Activated CD8-positive, alpha-beta memory T cell treated with anti-CD3 and anti-CD28 coated beads, Interleukin-2, amount 50 U/mL, for 48 hours (primary cell): ENCODE measurements at places on chromosomes 4 and X.

DNA sequence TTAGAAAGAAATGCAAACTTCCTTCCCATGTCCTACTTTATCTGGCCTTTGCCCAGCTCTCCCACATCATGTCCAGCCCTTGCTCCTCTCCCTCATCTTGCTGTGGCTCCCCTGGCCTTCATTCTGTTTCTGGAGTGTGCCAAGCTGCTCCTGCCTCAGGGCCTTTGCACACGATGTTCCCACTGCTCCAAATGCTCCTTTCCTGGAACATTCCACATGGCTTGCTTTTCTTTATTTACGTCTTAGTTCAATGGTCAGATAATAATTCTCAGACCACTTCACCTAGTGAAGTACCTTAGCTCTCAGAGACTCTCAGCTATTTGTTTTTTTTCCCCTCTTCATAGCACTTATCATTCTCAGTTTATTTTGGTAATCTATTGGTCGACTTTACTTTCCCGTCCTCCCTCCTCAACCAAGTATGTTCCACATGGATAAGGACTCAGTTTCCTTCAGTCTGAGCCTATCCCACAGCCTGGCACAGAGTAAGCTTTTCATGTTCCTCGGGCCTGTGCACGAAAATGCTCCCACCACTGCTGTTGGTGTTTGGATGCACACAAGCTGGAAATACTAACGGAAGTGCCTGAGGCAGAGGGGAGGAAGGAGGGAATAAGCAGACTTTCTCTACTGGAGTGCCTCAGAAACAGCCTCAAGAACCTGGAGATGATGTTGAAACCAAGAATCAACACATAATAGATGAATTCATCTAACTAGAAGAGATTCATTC lies 23.4 kb upstream of the MAP9 start:
- DNase-seq = no peak

GRCh38 chr4:2343476-2343875 lies 75.0 kb downstream of the ZFYVE28 start:
- no peak for DNase-seq

GRCh38 chr4:181582595-181582994 lies 660.6 kb upstream of the TENM3 start:
- no peak for DNase-seq

DNA sequence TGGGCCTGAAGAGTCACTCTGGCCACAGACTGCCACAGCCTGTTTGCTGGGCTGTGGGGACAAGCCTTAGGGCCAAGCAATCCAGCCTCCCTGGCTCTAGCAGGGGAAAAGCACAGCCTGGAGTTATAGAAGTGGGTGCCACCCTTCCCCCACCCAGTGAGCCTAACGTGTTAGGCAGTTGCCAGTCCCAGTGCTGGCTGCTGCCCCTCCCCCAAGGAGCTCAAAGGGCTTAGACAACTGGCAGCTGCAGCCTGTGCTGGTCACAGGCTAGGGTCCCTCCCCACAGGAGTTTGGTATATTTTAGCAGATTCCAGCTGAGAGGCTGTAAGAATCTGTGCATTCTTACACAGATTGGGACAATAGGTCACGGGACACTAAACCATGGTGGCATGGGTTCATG lies 370.3 kb upstream of the FGF16 start:
- DNase-seq = no peak

DNA sequence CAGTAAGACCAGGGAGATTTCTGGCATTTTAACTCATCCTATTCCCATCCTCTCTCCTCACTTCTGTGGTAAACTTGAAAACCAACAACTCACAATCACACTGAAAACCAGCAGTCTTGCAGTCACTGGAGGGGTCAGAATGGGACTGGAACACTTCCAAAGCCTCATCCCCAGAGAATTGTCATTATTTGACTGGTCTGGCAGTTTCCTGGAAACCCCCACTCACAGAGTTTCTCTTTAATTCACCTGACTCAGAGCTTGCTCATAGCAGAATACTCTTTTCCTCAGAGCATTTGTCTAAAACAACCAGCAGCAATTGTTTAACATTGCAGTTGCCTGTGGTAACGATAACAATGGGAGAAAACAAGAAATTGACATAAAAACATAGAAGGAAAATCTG lies 7.3 kb upstream of the RAB9B start:
- DNase-seq = no peak
